ENCODE measurements at places on chromosomes 6 and 20.

DNA sequence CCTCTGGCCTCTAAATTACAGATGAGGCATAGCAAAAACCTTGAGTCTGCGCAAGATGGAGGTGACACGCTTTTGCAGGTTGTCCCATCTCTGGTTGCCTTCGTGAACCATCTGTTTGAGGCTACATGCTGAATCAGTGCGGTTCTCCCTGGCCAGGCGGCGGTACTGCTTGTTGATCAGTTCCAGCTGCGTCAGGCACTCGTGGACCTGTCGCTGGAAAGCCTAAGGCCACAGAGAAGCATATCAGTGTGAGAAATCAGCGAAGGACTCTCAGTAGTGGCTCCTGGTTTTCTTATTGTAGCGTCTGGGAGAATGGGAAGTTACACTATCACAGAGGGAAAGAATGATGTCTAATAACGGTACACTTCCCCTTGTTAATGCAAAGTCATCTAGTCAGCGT lies 344.4 kb downstream of the ESR1 start:
- DNase-seq = no peak

GRCh38 chr6:134123666-134124208 lies 71.3 kb upstream of the SLC2A12 start:
- no peak for DNase-seq

DNA sequence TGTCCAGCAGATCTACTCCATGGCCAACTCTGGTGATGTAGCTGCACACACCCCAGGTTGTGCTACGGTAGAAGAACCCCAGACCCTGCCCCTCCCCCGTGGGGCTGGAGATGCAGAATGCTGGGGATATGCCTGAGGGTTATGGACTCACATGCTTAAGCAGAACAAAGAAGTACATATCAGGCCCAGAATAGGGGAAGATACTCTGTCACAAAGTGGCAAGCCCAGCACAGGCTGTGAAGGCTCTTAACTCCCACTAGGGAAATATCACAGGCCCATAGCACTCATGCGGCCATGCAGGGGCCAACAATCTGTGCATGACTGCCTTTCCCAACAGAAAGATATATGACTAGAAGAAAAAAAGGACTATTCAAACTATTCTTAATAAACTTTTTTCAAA lies 234.9 kb downstream of the KCNQ5 start:
- no peak for DNase-seq

DNA sequence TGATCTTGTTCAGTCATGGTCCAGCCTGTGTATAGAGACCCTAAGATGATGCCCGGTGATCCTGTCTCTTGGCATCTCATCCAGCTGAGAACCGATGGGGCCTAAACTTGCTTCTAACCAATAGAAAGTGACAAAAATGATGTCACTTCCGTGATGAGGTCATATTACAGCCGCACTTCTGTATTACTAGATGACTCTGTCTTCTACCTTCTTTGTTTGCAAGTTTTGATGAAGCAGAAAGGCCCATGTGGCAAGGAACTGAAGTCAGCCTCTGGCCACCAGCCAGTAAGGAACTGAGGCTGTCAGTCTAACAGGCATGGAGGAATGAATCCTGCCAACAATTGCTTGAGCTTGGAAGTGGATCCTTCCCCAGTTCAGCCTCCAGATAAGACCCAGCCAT lies 32.8 kb upstream of the HLA-C start:
- DNase-seq = no peak

GRCh38 chr6:80282913-80283554 lies 176.6 kb downstream of the BCKDHB start:
- no peak for DNase-seq

DNA sequence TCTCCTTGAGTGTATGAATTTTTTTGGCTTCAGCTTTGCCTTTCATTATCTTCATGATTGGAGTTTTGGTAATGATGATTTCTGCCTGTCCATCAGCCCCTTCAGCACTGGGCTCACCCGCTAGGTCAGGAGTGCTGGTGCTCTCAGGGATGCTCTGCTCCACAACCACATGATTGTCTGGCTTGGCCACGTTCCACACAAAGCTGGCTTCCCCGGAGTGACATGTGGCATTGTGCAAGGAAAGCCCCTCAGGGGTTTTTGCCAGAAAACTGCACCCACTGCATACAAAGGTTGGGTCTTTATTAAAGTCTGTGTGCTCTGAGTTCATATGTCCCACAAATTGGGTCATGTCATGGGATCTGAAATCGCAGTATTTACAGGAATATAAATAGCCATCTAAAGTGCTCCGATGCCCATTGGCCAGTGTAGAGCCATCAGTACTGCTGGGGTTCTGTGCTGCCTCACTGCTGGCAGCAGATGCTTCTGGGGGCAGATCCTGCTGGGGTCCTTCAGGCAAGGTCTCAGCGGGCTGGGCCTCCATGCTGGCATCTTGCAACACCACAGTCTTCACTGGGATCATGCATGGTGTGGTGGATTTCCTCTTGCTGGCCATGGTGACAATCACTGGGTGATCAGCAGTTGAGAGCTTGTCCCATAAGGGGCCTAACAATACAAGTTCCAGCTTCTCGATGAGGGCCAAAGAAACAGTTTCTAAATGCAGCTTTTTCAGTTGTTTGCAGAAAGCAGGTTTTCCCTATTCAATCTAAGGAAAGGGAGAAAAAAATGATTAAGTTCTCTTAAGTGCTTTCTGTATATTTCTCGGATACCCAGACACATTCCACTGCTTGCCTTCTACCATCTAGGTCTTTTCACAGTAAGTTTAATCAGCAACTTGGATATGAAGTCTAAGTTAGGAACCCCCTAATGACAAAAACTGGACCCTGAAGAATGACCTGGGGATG lies 67.2 kb downstream of the PLCG1 start:
- DNase-seq = peak; percentile 25

DNA sequence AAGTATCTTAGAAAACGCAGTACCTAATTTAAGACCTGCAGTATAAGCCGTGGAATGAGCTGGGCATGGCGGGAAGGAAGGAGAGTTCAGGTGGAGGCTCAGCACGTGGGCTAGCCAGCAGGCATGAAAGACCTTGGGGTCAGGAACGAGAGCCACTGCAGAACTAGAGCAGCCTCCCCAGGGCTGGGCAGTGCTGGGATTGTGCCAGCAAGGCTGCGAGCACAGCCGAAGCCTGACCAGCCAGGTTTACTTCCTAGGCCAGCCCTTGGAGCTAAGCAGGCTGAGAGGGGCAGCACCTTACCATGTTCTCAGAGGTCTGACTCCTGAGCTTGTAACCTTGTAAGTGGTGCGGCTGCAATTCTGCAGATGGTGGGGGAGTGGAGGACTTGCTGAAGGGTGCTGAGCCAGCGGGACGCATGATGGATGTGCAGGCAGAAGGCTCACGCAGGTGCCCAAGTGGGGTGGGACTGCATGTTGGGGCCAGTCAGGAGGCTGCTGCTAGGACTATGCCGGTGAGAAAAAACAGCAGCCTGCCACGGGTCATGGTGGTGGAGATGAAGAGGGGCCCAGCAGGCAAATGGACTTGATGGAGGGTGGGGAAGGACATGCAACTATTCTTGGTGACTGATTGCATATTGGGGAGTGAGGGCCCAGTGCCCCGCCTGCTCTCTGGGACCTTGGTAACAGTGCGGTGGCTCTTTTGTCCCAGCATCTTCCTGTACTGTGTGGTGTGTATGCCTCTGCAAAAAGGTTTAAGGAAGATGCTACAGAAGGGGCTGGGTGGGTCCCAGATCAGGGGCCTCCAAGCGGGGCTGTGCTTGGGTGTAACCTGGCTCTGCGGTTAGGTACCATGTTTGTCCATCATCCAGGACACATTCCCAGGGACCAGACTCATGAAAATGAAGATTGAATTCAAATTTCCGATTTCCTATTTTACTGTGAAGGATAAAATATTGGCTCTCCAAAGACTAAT lies 37.6 kb upstream of the IRF4 start:
- DNase-seq = no peak

DNA sequence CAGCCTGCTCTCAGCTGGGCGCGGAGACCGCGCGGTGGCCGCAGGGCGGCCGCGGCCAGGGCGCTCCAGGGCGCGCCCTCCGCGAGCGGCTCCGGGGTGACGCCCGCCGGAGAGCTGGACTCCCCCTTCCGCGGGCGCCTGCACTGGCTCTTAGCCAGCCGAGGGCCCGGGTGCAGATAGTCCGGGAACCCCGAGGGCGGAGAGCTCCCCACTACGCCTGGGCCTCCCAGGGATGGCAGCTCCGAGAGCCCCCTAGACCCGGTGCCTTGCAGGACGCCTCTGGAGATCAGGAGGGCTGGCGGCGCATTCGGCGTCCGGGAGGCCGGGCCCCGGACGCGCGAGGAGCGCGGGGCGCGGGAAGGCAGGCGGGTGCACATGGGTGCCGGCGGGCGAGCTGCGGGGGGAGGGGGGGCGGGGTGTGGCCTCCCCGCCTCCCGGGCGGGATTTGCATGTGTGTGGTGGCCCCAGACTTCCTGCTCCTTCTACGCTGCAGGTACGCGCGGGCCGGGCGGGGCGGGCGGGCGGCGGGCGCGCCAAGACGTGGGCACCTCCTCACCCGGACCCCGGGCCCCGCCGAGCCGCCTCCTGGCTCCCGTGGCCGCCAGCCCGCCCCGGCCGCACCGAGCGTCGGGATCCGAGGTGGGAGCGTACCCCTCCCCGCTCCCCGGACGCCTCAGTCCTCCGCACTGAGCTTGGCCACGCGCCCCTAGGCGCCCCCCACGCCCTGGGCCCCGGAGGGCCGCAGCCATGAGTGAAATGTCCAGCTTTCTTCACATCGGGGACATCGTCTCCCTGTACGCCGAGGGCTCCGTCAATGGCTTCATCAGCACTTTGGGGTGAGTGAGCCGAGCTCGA lies at the start of gene ITPR3:
Gene ITPR3, plus strand, starts transcription at position 467 of the 855 bp plus-strand sequence. Its CDS starts 281 bp downstream, at position 748.
- DNase-seq = no peak

- no peak for DNase-seq
Measured at GRCh38 chr6:148962854-148963515, 216.2 kb downstream of the UST start.

DNA sequence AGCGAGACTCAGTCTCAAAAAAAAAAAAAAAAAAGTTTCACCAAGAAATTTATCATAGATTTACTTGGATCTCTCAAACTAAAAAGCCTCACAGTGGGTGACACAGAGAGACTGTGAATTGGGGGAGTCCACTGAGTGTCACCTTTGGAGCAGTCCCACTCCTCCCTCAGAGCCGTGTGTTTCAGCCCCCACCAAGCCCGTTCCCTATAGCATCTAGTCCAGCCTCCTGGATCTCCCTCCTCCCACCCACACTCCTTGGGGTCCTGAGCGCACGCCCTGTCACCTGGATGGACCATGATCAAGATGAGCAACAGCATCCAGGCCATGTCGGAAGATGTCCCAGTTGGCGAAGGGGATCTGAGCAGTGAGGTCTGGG lies 422 bp downstream of the NCR3 start:
- DNase-seq = no peak

- no peak for DNase-seq
Measured at GRCh38 chr6:5695260-5696245, 311.2 kb downstream of the NRN1 start.

DNA sequence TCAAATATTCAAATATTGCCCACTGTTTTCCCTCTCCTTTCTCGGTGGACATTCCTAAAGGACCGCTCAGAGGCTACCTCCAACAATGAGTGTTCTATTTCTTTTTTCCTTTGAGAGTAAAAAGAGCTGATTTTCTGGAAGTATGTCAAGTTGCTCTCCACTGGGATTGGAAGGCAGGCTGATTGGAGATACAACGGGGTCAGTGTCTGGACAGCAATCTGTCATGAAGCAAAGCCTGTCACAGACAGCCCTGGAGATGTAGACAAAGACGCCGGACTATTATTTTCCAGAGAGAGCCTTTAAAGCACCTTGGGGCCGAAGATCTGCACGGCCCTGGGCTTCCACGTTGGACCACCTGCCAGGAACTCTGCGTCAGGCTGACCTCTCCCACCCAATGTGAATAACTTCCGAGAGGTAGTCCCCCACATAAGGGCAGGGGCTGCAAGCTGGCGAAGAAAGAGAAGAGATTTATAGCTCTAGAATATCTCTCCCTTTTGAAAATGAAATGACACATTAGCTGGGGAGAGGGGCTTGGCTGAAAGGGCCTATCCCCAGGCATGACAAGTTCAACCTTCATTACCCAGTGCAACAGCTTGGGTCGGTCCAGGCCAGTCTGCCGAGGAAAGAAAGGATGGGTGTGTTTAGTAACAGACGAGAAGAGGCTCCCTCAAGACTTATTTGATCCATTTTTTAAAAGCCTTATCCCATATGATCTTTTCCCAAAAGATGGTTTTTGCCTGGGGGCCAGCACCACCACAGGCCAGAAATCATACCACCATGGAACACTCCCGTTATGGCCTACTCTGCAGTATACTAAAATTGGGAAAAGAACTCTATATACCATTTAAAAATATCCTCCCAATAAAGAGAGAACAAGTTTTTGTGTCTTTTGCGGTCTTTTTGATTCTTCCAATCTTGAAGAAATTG lies 131.1 kb downstream of the OLIG3 start:
- DNase-seq = no peak

GRCh38 chr6:11218102-11218442 lies 14.4 kb downstream of the NEDD9 start:
- no peak for DNase-seq

- no peak for DNase-seq
Measured at GRCh38 chr6:146910611-146911010, 293.6 kb upstream of the STXBP5 start.

GRCh38 chr20:8361006-8361652 lies 229.1 kb downstream of the PLCB1 start:
- no peak for DNase-seq

GRCh38 chr6:127946388-127946787 lies 45.5 kb upstream of the THEMIS start:
- no peak for DNase-seq

DNA sequence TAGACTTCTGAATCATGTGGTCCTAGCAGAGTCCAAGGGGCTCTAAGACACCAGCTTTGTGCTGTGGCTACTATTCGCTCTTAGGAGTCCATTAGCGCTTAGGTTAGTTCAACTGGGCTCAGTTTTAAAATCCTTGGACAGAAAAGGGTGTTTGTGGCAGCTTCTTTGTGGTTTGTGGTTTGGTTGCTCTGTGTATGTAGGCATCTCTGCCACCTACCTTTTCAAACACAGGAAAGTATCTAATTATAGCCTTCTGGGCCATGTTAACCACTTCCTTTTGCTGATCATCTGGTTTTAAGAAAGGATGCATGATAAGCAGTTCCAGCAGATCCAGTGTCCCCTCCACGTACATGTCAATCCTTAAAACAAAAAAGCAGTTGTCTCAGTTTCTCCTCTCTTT lies 10.8 kb downstream of the GSTA4 start:
- no peak for DNase-seq

DNA sequence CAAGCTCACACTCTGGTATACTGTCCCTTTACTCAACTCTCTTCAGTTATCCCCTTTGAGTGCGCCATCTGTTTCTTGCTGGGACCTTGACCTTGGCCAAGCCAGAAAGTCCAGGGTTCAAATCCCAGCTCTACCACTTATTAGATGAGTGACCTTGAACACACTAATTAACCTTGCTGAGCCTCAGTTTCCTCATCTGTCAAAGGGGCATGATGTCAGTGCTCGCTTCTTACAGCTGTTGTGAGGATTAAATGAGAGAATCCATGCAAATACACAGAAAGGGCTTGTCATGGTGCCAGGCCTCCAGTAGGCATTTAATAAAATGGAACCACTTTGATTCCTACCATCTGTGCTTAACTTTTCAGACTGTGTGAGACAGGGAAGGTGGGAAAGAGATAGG lies 34.3 kb downstream of the C6orf132 start:
- no peak for DNase-seq

- DNase-seq = peak; percentile 84
Measured at GRCh38 chr6:28895131-28895812, 28.5 kb downstream of the TRIM27 start.

GRCh38 chr20:24132246-24132645 lies 143.7 kb upstream of the GGTLC1 start:
- DNase-seq = no peak
